Stimulated activated naive CD8-positive, alpha-beta T cell treated with anti-CD3 and anti-CD28 coated beads, Interleukin-15, amount 100 ng/mL, for 72 hours (primary cell): ENCODE measurements at places on chromosomes 11 and 22.

GRCh38 chr11:11149671-11150459, 203.2 kb downstream of the CSNK2A3 start:
- no peak for DNase-seq

- DNase-seq = no peak
Observed at GRCh38 chr22:37284805-37285355, 2.6 kb downstream of the CYTH4 start.

GRCh38 chr11:63888170-63889086, 28.5 kb downstream of the RCOR2 start:
- DNase-seq = peak; percentile 50

GRCh38 chr11:99881610-99882009, 805.5 kb upstream of the ARHGAP42 start:
- no peak for DNase-seq

DNA sequence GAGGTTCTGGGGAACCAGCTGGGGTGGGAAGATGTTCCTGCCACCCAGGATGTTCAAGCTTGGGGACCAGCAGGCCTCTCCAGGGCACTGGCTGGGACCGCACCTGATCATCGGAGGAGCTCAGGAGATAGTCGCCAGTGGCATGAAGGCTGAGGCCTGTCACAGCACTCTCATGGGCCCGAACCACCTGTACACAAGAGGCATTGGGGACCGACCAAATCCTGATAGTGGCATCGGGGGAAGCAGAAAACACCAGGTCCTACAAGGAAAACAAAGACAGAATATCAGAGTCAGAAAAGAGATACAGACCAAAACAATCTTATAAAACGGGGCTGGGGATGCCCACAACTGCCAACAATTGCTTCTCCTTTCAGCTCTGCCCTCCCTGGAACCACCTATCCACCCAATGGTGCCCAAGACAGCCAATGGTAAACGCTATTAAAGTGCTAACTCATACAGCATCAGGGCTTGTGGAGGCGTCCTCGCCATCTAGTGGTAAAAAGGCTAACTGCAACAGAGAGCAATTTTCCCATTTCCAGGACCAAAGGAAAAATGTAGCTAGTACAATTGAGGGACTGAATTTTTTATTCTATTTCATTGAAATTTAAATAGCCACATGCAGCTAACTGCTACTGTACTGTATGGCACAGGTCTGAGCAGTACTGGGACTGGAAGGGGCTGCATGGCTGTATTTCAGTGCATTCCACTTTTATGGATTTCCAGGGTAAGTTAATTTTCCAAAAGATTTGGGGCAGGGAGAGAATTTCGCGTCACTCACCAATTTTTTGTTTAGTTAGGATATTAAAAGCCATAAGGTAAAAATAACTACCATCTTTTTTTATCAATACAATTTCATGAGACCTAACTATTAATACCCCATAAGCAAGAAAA, 7.1 kb downstream of the PRPF19 start:
- DNase-seq = no peak

DNA sequence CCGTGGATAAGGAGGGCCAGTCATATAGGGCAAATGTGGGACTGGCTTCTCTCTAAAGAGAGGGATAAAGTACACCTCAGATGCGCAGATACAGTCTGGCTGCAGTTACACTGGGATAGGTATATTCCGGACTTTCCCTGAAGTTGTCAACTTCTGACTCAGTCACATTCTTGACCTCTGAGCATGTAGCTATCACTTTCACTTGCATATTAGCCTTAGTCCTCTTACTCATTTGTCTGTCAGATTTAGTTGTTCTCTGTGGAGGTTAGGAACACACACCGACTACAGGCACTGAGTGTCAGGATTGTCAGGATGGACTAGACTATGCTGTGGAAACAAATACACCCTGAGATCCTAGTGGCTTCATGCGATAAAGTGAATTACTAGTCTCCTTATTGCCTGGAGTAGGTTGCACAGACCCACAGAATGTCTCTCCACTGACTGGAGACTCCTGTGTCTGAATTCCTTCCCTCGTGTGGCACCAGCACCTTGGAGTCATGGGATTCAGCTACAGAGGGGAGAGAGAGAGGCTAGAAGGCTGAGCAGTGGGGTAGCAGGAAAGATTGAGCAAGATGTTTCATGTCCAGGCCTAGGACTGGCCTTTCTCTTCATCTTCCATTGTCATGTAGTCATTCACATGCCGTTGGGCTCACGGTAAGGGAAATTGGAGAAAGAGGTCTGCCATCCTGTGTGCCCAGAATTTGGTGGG, 654.3 kb downstream of the NTM start:
- DNase-seq = no peak

DNA sequence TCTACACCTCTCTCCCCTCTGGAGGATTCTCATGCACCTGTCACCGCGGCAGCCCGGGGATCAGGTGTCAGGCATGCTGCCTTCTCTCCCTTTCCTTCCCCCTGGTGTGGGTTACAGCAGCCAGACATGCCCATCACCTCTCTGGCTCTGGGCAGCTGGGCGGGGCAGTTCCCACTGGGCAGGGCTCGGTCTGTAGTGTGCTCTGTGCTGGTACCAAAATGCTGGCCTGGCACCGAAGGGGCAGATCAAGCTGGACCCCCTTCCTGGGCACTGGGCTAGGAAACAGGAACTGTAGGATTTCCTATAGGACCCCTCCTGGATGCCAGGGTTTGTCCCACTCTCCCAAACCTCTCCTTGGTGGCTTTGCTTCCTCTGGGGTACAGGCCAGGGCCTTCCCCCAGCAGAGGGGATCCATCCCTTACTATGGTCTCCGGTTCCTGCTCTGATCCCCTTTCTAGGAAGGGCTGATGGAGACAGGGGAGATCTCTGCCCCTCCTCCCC, 821 bp downstream of the GAL3ST1 start:
- DNase-seq = no peak

GRCh38 chr11:69538854-69539253, 57.4 kb downstream of the LINC01488 start:
- no peak for DNase-seq

GRCh38 chr11:112050721-112051120, 23.1 kb downstream of the PIH1D2 start:
- no peak for DNase-seq

DNA sequence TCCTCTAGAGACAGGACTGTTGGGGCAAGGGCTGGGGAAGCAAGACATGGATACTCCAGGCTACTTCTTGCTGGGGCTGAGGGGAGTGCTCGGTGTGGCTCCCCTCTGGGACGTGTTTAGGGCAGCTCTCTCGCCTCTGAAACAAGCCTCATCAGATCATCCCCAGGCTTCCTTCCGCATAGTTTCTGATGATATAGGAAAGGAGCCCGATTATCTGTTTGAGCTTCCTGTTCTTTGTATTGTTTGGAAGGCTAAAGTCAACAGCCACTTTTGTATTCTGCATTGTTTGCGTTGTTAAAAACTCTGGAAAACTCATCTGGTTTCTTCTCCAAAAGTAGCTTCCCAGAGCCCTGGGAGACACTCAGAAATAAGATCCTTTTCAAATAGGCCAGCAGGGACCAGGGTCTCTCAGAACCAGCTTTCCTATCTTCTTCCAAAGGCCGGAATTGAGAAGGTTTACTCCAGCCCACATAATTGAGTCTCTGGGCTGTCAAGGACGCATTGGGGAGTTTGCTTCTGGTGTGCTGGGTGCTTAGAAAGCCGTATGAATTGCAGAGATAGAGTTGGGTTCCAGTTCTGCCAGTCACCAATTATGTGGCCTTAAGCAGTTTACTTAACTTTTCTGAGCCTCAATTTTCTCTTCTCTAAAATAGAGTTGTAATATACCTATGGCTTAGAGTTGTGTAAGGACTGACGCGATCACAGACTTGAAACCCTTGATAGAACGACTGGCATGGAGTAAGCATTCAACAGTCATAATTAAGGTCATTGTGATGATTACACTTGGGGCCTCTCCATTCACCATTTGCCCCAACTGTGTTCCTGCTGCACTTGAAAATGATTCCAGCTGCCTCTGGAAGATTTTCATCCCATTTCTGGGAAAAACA, 19.1 kb downstream of the CD44 start:
- no peak for DNase-seq

GRCh38 chr11:72787216-72788104, 6.4 kb downstream of the STARD10 start:
- no peak for DNase-seq

DNA sequence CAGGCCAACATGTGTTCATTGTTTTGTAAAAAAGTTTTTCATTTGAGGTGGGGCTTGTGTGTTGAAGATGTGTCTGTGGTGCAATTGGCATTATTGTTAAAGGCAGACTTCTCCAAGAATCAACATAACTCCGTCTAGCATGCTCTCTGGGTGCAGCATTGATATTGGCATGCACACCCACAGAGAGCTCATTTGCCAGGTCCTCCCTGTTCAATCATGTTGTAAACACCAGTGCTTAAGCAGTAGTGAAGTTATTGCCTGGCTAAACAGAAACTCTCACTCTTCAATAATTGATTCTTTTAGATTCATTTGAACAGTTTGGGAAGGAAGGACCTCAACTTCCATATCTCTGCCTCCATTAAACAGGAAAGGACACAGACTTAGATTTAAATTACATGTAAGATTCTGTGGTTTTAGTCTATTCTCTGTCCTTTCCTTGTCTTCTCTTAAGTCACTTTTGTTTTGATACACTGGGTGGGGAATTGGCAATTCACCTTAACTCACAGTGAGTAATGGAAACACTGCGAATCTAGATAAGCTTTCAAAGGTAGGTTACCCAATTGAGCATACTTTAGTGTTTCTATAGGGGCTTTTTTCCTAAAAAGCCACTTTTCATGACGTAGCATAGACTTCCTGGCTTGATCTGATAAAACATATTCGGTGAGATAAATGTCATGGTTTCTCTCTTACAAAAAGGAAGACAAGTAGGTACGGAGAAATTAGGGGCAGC, 30.8 kb upstream of the EXPH5 start:
- no peak for DNase-seq

DNA sequence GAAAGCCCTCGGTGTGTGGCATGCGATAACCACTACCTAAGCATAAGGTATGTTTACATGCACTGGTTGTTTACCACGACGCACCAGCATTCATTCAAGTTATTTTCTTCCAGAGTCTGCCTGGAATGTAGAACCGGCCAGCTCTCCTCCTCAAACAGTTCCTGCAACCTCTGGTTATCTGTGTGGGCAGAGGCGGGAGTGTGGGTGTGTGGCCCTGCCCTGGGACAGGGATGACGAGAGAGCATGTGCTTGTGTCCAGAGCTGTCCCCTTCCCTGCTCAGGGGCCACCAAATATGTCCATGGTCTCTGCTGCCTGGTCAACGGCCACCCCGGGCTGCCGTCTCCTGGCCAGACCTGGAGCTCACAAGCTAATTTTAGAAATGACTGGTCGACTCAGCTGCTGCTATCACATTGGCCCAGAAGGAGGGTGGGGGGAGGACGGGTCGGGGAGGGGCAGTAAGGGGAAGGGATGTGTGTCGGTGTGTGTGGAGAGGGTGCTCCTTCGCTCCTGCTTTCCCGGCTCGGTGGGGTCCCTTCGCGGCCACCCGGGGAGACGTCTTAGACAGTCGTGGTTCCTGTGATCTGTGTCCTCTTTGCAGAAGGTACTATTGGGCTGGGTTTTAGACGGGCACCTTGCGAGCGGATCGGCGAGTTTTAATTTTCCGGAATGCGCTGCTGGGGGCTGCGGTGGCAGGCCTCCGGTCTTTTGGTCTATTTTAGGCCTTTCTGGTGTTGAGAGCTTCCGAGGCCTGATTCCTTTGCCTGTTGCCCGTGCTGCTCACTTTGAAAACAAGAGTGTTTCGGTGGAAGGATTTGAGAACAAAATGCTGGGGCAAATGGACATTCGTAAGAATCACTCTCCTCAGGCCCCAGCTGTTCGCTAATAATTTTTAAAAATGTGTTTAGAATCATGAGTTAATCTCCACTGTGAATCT, at the start of gene MYO18B:
Gene MYO18B (plus strand): TSS at position 497 of the 935 bp plus-strand sequence. CDS start 18,905 bp downstream, outside the sequence.
- no peak for DNase-seq

DNA sequence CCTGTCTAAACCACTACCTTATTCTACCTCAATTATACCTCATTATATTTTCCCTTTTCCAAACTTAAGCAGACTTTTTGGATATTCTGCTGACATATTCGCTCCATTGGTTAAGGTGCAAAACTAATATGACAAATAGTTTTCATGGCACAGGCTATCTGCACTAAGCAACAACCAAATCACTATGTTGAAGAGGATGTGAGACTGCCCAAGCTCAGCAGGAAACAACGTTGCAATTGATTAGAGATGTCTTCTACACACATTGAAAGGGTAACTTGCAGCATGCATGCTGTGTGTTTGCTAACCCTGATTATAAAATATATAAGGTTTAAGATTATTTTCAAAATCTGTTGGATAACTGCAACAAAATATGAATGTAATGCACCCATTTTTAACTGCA, 61.6 kb downstream of the STK33 start:
- no peak for DNase-seq

- DNase-seq = no peak
Observed at GRCh38 chr22:35553341-35553740, 12.7 kb downstream of the RASD2 start.

- DNase-seq = no peak
Observed at GRCh38 chr22:35024364-35024692, 41.6 kb upstream of the ISX start.

DNA sequence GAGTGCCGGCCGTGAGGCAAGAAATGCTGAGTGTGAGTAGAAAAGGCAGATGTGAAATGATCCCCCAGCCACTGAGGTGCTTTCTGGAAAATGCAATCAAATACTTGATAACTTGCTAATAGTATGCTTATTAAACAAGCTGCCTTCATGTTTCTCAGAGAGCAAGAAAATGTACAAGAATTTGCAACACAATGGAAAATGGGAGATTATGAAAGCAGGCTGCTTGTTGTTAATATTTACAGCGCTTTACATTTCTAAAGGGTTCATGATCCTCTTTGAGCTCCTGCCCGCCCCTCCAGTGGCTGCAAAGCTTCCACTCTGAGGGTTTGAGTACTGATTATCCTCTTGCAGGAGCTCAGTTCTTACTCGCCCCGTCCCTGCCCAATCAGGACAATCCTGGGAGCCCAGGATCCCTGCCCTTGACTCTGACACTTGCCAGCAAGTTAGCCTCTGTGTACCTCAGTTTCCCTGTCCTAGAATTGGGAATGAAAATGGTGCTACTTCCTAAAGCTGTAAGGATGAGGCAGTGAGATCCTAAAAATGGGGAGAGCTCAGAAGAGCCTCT, 645.1 kb downstream of the TBC1D22A start:
- DNase-seq = no peak

- DNase-seq = no peak
Observed at GRCh38 chr11:46363455-46364005, 16.3 kb downstream of the DGKZ start.

DNA sequence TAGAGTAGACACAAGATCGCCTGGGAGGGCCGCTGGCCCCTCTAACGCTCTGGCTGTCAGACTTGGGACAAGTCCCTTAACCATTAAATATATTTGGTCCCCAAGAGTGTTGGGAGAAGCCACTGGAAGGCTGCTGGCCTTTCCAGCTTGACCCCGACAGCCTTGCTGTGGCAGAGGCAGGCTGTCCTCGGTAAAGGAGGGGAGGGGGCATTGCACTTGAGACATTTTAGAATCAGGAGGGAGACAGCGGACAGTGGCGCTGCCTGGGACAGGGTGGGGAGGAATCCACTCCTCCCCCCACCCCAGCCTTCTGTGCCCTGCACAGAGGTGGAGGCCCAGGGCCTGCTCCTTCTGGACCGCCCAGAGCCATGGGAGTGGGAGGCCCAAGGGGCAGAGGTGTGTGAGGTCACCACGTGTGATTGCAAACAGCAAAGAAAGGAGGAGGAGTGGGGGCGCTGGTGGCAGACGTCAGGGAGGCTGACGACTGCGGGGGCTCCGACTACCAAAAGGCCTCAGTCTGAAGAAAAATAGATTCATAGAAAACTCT, 28.9 kb downstream of the APOL1 start:
- DNase-seq = no peak
